NCI-H2081 treated with DMSO at 0.1 percent for 48 hours (cell line): ENCODE measurements at places on chromosomes 7 and 10.

DNA sequence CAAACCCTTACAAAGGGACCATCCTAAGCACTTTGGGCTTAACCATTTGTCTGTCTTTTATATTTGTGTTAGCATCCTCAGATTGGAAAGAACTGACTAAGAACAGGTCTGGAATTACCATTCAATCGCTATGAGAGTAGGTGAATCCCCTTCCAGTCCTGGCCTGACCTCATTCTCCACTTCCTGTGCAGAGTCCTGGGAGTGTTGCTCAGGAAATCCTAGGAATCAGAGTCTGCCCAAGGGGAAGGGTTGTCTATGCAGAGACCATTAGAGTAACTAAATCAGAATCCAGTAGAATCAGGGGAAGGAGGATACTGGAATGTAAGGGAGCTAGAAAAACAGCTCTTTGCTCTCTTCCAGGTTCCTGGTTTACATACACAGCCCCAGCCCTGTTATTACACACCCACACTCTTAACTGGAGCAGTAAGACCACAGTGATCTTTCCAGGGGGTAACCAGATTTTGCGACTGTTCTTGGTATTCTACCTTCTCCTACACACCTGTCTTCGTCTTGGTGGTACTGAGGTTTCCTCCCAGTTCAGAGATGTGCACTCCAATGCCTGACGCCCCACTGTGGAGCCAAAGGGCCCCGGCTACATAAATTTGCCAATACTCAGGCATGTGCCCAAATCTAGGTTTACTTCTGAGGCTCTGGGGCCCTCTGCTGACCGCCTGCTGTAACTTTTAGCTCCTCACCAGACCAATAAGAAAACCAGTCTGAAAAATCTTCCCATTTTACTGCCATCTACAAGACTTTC lies 103.7 kb downstream of the RNF216 start:
- DNase-seq, result no peak

DNA sequence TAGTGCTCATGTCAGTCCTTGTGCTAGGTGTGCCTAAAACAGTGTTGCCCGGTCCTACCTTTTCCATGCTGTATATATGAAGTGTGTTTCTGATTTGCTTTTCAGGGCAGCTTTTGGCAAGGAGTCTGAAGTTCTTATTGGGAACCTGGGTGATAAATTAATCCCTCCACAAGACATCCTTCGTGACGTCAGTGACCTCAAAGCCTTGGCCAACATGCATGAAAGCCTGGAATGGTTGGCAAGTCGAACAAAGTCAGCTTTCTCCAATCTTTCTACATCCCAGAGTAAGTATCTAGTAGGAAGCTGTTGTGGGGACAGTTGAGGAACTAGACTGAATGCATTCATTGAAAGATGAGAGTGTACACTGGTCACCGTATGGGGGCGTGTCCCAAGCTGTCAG lies 189.4 kb upstream of the LRGUK start:
- no peak for DNase-seq

- no peak for DNase-seq
These were observed 103.9 kb downstream of the CUBN start for GRCh38 chr10:17025444-17026295.

DNA sequence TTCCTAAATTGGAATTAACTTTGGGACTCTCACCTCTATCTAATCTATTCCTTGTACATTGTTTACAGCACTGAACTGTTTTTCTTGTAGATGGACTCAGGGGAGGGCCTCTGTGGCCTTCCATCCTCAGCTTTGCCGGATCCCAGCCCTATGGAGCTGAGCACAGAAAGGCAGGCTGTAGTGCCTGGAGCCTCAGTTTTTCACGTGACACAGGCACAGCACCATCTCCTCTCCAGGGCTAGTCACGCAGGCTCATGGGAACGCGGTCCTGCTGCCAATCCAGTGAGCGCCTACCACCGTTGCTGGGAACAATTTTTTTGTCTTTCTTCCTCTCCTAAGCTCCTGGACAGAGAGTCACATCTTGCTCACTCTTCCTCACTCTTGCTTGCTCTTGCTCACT lies 75.6 kb upstream of the DDC start:
- DNase-seq, result no peak

DNA sequence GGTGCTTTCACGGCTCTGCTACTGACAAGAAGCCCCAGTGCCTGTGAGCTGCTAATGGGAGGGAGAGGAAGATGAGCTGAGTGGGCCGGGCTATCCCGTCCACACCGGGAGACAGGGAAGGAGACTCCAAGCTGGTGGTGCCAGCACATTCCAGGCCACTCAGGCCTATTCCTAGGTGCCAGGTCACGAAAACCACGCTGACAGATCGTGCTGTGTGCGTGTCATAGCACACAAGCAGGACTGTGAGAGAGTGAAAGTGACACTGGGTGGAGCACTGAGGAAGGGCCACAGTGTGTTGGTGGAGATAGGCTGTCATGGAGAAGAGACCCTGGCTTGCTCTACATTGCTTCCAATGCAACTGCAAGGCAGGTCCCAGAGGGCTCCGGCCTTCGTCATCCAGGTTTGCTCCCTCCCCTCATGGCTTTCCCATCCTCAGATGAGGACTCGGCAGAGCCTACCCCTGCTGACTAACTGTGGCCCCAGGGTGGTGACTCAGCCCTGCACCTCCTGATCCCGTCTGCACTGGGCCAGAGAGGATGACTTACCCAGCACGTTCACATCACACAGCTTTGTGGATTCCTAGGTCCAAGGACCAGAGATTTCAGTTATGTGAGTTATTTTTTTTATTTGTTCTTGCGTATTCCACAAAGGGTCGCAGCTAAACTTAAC lies 167.3 kb downstream of the EGFR start:
- no peak for DNase-seq

GRCh38 chr7:31070991-31071644 lies 19.0 kb downstream of the ADCYAP1R1 start:
- no peak for DNase-seq
